Activated T-helper 17 cell treated with anti-CD3 and anti-CD28 coated beads, Interleukin-2, amount 50 U/mL, for 72 hours (primary cell): ENCODE measurements at places on chromosomes 3 and 15. TPM values are rescaled to one million over a fixed set of nuclear protein-coding genes. Genes with fewer than 3 reads are reported as not detected.

DNA sequence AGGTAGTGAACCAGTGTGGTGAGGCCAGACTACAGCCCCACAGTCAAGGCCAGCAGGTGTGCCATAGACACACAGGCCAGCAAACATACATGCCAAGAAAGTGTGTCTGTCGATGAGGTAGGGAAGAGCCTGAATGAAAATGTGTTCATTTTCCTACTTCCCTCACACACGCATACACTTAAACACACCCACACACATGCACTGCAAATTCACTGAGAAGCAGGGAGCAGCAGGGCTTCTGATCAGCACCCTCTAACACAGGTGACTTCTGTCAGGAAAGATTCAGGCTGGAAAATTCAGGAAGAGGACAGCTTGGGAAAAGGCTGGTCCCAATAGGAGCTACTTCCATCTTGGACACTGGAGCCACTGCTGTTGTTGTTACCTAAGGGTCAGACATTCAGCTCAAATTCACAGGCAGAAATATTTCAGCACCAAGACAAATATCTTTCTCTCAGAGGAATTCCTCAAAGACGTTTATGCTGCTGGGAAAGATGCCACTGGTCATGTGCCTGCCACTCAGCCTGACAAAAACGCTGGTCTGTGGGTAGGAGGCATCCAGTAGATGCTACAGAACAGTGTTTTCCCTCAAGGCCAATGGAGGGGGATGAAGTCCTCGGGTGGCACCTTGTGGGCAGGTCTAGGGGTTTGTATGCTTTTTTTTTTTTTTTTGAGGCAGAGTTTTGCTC is 40.9 kb upstream of the LARS2 start:
- ATAC-seq, result no peak

The RASGRP1 gene
- 164 TPM for total RNA-seq

The TUSC7 gene
- total RNA-seq, result not detected

DNA sequence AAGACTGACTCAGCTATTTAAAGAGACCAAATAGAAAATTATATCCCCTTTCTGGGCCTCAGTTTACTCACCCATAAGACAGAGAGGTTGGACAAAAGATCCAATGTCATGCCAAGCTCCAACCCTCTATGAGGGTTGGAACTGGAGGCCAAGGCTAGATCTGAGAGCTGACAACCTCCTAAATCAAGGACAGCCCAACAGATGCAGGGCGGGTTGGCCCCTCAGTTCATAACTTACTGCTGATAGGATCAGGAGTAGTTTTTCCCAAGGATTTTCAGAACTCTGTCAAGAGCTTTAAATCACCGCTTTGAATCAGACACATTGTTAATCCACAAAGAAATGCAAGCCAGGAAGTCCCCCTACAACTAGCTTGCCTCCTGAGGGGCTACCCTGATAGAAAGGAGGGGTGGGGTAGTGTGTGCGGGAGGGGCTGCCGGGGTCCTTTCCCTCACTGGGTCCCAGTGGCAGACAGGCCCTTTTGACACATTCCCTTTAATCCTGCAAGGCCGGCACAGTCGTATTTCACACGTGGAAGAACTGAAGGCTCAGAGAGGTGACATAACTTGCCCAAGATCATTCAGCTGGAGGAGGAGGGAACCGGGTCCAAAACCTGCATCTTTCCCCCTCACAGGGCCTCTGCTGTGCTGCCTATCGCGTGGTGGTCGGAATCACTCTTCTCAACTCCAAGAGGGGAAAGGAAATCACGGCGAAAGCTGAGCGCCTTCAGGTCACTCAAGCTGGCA is 21.4 kb downstream of the BMF start:
- ATAC-seq, result no peak

- no peak for ATAC-seq
Observed at GRCh38 chr15:74343127-74343796, 24.2 kb downstream of the CYP11A1 start.

The DUOXA2 gene
- total RNA-seq, result not detected

GRCh38 chr15:72271221-72271620 is 1.1 kb downstream of the PARP6 start:
- ATAC-seq, result no peak

GRCh38 chr3:129412542-129413198 is 15.8 kb downstream of the EFCAB12 start:
- no peak for ATAC-seq

The CACNA1D gene
- total RNA-seq, result 0.56 TPM

The SH3GL3 gene
- total RNA-seq, result not detected

GRCh38 chr15:42152921-42153698 is 3.3 kb downstream of the PLA2G4F start:
- no peak for ATAC-seq

The GOLGA8O gene
- total RNA-seq, result not detected

GRCh38 chr3:12399226-12399625 is 85.1 kb upstream of the TSEN2 start:
- ATAC-seq, result no peak

The NR2E3 gene
- total RNA-seq, result not detected

DNA sequence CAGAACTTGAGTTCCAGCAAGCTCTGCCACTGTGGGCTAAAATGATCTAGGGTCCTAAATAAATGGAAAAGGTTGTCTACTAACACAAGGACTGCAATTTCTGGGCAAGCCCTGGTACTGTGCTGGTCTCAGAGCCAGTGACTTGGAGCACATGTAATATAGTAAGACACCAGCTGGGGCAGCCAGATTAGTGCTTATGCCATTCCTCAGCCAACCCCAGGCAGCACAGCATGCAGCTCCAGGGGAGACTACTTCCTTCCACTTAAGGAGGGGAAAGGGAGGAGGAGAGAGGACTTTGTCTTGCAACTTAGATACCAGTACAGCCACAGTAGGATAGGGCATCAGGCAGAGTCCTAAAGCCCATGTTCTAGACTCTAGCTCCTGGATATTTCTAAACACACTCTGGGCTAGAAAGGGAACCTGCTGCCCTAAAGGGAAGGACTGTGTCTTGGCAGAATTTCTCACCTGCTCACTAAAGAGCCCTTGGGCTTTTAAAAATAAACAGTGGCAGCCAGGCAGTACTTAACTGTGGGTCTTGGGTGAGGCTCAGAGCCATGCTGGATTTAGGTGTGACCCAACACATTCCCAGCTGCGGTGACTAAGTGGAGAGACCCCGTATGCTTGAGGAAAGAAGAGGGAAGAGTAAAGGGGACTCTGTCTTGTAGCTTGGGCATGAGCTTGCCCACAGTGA is 223.7 kb upstream of the BCHE start:
- no peak for ATAC-seq

The ATP8B4 gene
- 26.1 TPM for total RNA-seq

The BUB1B gene
- 85.7 TPM for total RNA-seq

GRCh38 chr3:16912400-16913263 is 27.9 kb downstream of the PLCL2 start:
- ATAC-seq, result peak; percentile 73

The KLHL40 gene
- total RNA-seq, result not detected

DNA sequence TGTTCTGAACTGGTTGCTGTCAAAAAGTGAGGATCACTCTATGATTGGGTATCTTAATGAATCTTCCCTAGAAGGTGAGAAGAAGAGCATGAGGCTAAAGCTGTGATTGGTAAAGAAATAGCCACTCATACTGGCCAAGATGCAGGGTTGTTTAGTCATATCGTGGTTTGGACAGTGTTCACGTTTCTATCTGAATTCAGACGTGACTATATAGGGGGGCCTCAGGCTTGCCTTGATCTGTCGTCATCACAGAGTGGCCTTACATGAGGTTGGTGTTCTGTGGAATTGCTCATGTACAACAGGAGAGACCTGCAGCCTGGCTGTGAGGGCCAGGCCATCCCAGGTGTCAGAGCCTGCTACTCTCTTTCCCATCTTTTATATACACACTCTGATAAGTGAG is 12.4 kb downstream of the RTP2 start:
- no peak for ATAC-seq

The C3orf18 gene
- 17.3 TPM for total RNA-seq

DNA sequence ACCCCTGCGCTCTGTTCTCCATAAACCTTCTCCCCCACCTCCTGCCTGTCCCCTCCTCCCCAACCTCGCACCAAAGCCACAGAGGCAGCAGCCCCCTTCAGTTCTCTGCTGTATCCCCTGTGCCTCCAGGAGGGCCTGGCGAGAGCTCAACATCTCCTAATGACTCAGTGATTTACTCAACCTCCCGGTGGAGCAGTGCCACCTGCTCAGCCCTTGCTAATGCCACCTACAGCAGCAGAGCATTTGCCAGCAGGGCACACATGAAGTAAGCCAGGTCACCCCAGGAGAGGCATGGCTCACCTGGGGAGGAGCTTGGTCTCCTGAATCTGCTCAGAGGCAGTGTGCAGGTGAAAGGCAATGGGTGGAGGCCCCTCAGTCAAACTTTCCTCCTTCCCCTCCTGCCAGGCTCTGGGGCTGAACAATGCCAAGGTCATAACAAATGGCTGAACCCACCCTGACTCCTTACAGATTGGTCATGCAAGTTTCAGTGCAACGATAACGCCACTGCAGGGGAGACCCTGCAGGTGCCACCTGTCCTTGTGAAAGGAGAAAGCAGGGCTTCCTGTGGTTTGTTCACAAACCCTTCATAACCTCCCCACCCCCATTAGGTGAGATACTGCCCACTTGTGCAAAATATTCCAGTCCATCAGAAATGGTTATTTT is 19.8 kb downstream of the TRPM1 start:
- ATAC-seq, result no peak

- ATAC-seq, result no peak
Observed at GRCh38 chr3:136898954-136899353, 36.9 kb downstream of the NCK1 start.

GRCh38 chr15:81194723-81195122 is 2.0 kb upstream of the IL16 start:
- ATAC-seq, result no peak

The BBX gene
- total RNA-seq, result 32.8 TPM
